Inflammatory macrophage treated with lipopolysaccharide for 1 hour (primary cell): ENCODE measurements at places on chromosomes 5 and 9.

DNA sequence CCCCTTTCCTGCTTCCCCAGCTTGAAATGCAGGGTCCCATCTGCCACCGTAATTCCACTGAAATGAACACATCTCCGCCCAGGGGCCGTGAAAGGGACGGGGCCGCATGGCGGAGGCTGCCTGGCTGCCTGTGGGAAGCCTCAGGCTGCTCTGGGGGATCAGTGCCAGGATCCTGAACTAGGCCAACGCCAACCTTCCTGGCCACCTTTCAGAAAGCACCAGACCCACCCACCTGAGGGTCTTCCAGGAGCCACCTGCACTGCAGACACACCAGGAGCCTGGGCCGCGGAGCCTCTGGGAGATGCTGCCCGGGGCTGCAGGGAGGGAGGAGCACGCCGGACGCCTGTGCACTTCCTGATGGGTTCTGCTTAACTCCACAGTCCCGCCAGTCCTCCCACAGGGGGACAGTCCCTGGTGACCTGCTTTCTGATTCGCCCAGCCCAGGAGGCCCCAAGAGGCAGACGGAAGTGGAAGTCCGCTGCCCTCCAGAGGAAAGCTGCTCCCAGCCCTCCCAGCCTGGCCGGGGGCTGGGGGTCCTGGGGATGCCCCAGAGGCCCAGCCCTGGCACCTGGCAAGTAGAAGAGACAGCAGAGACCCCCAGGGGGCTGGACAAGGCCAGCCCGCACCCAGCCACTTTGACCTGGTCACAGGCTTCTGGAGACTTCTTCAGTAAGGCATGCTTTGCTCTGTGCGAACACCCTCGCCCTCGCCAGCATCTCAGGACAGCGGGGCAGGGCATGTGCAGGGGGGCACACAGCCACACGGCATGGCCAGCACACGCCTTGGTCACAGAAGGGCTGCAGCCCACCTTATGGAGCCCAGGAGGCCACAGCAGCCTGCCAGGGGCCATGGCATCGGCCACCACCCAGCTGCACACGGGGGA is at the start of gene CARD9:
CARD9 (minus strand) TSS at position 370 of the 883 bp plus-strand sequence. CDS start 1,591 bp downstream, outside the sequence.
- DNase-seq, result peak; percentile 85

DNA sequence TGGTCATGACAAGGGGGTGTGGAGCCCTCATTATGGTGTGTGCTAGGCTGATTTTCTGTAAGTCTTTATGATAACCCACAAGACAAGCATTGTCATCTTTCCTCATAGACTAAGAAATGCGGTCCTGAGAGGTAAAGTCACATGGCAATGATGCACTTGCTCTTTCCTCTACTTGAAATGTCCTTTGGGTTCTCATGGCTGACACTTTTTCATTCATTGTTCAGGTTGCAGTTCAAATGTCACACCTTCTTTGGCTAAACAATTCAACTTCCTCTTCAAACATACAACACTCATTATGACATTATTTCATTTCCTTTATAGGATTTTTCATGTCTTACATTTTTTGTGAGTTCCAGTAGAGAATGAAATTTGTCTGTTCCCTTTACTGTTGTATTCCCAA is 323.6 kb upstream of the PRR16 start:
- peak; percentile 19 for DNase-seq

DNA sequence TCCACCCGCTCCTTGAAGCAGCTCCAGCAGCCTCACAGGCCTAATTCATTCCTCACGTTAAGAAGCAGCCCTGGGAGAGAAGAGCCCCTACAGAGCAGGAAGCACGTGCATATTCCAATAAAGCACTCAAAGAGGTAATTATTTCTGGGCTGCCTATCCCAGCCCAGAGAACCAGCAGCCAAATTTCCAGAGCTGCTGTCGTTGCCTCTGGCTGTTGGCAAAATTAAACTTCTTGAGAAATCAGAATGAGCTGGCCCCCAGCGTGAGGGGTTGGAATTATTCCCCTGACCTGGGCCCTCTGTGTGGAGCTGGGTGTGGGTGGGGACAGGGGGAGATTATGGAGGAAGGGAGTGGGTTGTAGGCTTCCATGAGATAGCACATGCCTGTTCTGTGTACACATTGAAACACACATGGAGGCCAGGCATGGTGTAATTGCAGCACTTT is 86.8 kb upstream of the HSPA9 start:
- no peak for DNase-seq

DNA sequence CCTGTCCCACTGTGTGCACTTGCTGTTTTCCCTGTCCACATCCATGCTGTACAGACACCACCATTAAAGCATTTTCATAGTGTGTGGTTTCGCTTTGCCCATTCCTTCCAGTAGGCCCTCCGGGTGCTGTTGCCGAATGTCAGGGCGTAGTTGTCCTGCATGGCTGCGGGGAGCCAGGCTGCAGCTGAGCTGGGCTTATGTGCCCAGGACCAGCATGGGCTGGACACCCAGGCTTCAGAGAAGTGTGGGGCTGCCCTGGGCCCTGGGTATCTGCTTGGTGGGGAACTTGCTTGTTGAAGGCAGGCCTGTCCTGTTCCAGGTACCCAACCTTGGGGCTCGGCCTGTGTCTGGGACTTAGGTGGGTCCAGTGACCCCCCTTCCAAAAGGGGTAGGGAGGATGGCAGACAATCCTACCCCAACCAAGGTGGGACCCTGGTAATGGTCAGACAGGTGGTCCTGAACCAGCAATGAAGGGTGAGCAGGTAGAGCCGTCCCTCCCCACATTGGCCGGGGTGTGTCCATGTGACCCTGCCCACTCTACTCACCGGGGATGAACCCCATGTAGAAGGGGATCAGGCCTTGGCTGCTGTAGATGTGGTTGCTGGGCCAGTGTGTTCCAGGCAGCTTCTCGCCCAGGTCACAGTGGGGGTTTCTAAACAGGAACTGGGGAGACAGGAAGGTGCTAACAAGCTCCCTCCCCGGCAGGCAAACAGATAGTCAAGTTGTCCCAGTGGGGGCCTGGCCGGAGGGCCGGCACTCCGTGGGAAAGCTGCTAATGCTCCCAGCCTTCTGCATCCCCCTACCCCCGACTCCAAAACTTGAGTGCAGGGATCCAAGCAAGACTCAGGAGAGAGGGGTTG is 2.8 kb downstream of the TUBB4B start:
- no peak for DNase-seq

GRCh38 chr9:129321286-129322021 is 143.4 kb upstream of the IER5L start:
- no peak for DNase-seq

- DNase-seq, result no peak
Measured at GRCh38 chr5:27465140-27465539, 426.8 kb upstream of the CDH9 start.

DNA sequence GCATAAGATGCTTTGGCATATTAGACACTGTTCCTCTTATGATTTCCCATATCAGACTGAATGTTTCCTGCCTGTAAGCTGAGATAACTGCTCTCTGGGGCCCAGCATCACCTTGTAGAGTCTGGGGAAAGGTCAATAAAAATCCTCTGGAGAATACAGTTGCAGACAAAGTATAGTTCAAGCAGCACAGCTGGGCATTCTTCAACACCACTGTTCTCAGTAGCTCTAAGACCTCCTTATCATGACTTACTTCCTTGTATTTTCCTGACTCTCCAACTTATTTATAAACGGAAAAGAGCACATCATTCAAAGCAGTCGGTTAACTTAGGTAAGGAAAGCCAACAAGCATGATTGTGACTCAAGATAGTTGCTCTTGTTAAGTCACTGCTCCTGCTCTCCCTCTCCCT is 208.7 kb upstream of the RASEF start:
- DNase-seq, result no peak

GRCh38 chr9:76603448-76603895 is 144.5 kb downstream of the GCNT1 start:
- DNase-seq, result peak; percentile 84

DNA sequence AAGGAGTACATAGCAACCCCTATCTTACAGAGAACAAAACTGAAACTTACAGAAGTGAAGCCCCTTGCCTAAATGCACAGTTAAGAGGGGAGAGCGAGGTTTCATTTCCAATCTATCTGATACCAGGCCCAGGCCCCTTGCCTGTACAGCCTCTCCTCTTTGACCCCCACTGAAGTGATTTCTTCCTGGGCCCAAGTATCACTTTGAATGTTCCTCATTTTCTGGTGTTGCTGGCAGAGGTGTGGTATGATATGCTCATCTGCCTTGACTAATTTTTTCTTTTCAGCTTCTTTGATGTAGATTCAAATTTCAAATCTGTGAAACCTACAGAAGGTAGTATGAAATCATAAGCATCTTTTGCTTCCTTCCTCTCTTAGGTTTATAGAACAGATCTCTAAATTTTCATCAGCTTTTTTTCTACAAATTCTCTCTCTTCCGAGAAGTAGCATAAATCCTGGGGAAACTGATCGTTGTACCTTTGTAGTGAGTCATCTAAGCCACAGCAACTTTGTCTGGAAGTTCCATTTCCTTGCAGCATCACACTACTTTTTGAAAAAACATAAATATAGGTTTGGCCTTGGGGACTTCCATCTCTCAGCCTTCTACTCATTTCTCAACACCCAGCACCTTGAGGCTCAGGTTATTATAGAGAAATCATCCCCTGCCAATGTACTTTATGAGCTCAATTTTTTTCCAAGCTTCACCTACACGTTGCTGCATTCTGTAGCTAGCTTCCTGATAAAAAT is 402.4 kb upstream of the PTGER4 start:
- no peak for DNase-seq

DNA sequence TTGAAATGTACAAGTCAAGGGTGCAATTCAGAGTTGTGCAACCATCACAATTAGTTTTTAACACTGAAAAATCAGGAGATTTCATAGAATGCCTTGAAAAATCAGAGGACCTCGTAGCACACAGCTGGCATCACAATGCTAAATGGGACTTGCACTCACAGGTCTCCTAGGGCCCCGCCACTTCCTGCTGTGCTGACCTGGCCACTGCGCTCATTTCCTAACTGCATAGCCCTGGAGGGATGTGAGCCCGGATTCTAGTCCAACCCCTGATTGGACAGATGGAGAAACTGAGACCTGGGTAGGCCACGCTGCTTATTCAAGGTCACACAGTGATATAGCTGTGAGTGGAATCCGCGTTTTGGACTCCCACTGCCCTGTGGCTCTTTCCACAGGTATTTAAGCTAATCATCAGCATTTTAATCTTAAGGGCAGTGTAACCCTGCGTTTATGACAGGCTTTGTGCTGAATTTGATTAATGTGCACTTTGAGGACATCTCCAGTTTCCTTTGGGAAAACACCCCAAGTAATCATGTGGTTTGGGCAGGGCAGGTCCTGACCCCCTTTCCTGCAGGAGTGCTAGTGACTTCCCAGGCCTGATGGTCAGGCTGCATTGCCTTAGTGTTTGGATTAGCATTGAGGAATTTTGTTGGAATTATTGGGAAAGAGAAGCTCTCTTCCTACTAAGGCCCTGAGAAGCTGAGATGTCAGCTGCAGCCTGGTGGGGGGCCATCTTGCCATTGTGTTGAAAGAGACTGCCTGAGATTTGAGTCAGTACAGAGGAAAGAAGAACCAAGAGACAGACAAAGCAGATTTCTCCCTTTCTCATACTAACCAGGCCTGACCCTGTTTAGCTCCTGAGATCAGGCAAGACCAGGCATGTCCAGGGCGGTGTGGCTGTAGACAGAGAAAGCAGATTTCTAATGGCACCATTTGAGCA is 36.2 kb downstream of the STC2 start:
- DNase-seq, result no peak

GRCh38 chr5:61114441-61114840 is 47.8 kb downstream of the SMIM15 start:
- DNase-seq, result no peak

GRCh38 chr5:32551865-32552264 is 33.5 kb upstream of the SUB1 start:
- no peak for DNase-seq

DNA sequence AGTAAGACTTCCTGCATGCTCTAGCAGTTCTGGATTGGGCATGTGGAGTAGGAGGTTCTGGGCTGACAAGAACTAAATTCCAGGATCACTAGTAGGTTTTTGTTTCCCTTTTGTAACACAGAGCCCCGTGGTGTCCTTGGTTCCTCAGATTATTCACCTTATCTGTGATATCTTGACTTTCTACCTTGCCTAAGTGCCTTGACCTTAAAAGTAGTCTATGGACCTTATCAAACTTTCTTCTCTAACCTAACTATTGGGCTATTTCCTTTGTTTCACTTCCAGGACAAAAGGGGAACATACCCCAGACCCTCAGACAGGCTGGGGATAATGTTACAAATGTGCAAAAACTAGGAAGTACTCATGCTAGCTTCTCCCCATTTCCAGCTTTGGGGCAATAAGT is 595.3 kb downstream of the PSAT1 start:
- DNase-seq, result no peak

DNA sequence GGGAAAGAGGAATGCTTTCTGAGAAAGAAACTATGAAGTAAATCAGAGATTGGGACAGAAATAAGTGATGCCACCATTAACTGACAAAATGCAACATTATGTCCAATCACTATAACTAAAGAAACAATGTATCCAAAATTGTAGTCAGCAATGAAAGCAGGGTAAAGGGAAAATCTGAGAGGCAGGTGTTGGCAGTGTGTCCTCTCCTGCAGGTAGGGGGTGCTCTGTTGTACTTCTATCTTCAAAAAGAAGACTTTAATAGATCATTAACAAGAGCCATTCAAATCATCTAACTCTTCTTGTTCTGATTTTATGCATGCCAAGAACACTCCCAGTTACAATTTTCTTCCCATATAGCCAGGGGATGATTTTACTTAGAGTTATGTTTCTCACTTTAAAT is 1275.7 kb downstream of the PTPRD start:
- DNase-seq, result no peak

GRCh38 chr5:75993183-75993582 is 90.0 kb upstream of the SV2C start:
- no peak for DNase-seq

GRCh38 chr9:133187561-133188005 is 21.5 kb downstream of the OBP2B start:
- no peak for DNase-seq

DNA sequence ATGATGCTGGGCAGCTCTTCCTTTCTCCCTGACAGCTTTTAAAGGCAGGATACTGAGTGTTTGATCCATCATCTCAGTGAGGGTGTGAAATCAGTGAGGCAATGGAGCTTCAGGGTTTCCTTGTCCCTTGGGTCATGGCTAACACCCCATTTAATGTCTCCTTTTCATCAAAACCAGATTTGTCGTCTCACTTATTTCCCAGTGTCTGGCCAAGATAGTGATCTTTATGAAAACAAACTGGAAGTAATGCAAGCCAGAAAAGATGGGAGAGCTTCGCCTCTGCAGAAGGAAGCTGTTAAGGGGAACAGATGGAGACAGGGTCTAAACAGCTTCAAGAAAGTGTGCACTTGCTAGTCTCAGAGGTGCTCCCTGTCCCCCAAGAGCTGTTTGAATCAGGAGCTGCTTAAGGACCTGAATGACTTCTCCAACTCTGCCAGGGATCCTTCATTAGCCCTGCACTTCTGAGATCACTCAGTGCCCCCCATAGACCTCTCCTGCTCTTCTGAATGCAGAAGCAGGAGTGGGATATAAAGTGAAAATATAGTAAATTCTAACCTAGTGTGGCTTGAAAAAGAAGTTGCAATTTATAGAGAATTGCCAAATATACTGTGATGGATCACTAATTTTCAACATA is 96.1 kb downstream of the F2RL2 start:
- DNase-seq, result no peak

DNA sequence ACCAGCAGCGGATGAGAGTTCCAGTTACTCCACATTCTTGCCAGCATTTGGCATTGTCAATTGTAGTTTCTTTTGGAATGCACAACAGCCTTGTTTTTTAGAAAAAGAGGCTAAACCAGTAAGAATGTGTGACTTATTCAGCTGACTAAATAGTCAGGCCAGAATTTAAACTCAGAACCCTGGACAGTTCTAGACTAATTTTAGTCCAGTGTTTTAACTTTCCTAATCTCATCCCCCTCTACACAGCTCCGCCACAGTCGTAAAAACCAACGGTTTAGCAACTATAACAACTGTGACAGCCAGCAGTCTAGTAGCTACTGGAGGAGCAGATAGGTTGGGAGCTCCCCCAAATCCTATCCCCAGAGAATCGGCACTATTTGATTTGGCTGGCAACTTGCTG is 103.7 kb downstream of the FOXD1 start:
- no peak for DNase-seq
